ENCODE measurements at places on chromosomes 1 and 21.

DNA sequence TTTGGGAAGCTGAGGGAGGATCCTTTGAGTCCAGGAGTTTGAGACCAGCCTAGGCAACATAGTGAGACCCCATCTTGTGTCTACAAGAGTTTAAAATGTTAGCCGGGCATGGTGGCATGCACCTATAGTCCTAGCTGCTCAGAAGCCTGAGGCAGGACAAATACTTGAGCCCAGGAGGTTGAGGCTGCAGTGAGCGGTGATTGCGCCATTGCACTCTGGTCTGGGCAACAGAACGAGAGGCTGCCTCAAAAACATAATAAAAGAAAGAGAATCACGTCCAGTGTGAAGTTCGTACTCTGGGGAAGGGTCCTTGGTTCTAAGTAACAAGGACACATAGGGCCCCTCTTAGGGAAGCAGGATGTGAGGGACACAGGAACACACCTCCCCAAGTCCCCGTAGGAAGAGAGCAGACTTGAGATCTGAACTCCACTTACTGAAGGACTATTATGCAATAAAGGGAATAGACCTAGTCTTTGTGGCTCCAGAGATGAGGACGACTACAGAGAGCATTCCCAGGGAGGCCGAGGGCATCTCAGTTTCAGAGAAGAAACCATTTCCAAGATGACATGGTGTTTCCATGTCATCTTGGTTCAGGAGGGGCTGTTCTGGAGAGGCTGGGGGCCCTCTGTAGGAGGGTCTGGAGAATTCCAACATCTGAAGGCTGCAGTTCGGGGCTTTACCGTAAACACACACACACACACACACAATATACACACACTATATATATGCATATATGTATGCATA is 10.8 kb upstream of the ENO1 start:
- DNase-seq: no peak

GRCh38 chr1:43832255-43832654 is 101.3 kb upstream of the ARTN start:
- DNase-seq: no peak

DNA sequence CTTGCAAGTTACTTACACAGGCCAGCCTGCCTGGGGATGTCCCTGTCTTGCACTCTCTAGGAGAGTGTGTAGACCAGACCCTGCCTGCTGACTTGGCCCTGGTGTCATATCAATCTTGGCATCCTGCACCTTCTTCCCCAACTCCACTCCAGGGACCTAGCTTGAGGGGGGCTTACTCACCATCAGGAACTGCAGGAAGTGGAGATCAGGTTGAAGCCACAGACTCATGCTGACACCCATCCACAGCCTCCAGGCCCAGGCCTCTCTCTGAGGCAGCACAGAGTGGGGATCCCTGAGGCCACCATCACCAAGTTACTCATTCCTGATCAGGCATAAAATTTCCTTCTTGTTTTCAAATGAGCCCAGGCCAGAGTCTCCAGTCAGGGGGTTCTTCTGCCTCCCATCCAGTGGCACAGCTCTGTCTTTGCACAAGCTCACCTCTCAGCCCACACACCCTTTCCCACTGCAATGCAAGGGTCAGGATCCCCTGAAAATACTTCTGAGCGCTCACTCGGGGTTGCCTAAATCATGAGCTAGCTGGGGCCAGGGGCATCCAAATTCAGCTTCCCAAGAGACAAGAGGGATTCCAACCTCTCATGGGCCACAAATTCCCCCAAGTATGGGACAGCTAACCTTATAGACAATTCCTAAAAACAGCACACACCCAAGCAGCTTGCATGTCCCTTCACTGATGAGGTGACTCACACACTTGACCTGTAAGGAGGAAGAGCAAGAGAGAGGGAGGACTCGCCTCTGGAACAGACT is 33.5 kb downstream of the CSMD2 start:
- DNase-seq: no peak

- no peak for DNase-seq
Measured at GRCh38 chr21:41536076-41536826, 28.3 kb upstream of the TMPRSS2 start.

DNA sequence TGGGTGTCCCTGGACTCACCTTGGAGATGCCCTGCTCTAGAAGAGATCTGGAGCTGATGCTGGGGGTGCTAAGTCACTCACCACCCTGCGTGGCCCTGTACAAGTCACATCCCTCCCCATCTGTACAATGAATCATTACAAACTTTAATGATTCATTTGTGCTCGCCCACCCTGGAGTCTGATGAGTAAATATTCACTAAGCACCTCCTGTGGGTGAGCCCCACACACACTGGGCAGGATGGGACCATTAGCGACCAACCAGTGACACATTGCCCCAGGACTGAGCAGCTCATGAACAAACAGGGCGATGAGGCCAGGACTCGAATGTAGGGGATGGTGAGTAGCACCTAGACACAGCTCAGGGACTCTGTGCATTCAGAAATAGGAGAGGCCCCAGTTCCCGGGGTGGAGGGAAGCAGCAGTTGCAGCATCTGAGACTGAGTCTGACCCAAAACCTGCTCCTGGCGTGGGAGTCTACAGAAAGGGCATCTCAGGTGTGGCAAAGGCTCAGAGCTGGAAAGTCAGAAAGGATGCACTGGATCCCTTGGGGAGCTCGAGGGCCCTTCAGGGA is 18.1 kb upstream of the PDZK1IP1 start:
- DNase-seq: no peak

GRCh38 chr1:55632058-55632457 is 416.9 kb upstream of the USP24 start:
- DNase-seq: no peak

DNA sequence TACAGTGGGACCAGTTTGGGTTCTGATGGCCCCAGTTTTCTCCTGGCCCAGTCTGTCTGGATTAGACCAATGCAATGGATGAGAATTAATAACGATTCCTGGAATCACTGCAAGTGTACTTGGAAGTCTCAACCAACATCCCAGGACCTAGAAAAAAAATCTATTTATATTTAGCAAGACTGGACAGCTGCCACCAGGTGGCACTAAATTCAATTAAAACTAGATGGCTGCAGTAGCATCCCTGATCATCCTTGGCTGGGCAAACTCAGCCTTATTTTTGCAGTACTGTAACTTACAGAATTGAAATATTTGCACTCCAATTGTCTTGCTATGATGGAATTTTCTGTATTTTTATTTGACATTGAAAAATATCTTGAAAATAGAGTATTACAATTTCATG is 165.7 kb downstream of the NCAM2 start:
- peak; percentile 25 for DNase-seq

DNA sequence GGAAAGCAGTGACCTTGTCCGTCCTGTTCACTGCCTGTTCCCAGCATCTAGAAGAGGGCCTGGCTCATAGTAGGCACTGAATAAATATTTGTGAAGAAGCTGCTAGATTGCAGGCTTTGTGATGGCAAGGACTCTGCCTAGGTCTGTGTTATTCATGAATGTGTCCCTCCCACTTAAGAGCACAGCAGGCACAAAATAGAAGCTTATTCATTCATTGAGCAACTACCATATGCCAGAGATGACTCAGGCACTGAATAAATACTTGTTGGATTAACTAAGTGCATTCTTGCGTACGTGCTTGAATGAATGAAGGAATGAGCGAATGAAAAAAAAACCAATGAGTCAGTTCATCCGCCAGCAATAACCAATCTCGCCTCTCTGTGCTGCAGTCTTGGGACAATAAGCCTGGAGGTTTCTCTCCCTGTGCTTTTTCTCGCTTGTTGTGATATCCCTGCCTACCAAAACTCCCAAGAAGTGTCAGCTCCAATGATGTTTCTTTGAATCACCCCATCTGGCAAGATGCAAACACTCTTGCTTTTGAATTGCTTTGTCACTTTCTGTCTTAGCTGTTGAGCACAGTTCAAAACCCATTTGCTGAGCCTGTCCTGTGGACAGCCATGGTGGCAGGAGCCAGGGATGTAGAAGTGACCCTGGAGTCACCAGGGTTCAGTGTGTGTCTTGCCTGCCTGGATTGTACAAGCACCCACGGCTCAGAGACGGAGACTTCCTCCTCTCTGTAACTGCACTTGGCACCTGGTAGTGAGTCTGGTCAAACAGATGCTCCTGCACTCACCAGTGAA is 143.9 kb downstream of the KAZN start:
- peak; percentile 92 for DNase-seq

GRCh38 chr1:10338047-10338446 is 60.8 kb upstream of the PGD start:
- DNase-seq: peak; percentile 15

DNA sequence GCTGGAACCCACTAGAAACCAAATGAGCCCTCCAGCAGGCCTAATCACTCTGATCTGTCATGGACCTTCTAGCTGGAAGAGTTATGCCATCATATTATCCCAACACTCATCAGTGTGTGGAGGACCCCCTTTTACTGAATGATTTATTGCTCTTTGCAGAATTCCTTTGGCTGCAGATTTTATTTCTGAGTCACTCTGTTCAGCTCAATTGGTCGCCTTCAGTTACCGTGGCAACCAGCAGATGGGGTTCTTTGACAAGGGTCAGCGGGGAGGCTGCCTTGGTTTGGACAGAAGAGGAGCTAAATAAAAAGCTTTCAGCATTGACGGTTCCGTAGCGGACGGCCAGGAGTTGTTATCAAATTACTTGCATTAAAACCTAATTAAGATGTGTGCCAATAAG is 220.1 kb downstream of the SDCCAG8 start:
- no peak for DNase-seq

DNA sequence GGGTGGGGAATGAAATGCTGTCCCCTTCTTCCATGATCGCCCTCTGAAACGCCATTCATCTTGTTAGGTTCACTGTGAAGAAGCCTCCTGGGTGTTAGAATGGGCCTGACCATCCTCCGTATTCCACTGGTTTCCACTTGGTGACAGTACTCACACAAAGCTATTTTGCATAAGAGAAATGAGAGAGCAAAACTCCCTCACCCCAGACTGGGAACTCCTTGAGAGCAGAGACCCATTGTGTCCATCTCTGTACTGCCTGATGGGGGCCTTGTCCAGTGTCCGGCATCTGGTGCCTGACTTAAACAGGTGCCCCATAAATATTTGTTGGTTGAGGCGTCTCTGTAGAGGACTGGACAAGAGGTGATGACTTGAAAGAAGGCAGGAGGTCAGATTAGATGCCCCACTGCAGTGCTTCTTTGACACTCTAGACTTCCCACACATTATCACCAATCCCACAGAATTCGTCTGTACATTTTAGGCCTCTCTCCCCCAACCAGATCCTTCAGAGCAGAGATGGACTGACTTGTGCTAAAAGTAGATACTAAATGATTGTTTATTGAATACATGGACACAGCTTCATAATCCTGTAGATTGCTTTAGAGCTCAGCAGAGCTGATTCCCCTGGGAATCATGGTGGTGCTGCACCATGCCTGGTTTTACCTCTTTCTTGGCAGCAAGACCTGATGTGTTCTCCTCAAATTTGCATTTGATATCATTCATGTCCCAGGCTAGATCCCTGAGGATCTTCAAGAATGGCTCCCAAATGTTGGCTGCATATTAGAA is 22.4 kb upstream of the KCNA2 start:
- no peak for DNase-seq

DNA sequence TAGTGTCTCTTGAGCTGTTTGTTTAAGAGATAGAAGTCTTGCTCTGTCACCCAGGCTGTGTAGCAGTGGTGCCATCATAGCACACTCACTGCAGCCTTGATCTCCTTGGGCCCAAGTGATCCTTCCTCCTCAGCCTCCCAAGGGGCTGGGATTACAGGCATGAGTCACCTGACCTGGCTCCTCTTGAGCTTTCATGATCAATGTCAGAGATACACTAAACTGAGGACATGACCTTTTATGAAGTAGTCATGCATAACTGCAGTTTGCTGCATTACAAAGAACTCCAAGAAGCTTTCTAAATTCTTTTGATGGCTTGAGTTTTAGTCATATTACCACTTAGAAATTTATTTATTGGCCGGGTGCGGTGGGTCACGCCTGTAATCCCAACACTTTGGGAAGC is 77.7 kb downstream of the CC2D1B start:
- no peak for DNase-seq

DNA sequence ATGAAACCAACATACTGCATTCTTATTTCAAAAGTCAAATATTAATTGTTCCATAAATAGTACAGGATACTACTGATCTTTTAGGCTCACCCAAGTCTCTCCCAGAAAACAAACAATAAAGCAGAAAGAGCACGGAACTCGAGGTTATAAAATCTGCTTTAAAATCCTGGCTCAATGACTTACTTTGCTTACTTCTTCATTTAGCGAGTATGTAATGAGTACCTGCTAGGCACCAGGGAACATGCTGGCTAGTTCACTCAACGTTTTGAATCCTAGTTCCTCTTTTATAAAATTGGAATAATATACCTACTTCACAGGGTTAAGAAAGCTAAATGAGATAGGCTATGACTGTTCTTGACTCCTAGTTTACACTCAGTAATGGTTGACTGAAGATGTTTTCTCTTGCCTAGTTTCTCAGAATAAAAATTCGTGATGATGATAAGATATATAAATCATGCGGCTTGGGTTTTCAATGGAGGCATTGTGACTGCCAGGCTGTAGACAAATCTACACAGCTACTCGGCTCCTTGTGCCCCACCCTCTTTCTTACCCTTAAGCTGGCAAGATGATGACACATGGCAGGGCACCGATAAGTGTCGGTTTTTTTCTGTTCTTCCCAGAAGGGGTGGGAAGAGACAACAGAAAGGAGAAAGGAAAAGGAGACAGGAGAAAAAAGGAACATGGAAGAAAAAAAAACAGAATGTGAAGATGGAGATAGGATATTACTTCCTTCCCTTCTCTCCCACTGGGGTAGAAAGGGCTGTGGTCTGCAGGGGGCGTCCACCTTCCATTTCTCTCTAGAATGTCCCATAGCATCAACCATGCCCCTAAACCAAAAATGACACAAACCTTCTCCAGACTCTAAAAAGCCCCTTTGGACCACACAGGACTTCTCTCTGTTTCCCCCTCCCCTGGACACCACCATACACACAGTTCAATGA is 507.1 kb downstream of the SMYD3 start:
- no peak for DNase-seq

- no peak for DNase-seq
Measured at GRCh38 chr1:212982430-212983152, 32.2 kb downstream of the VASH2 start.

- DNase-seq: no peak
Measured at GRCh38 chr1:59560807-59561450, 253.8 kb upstream of the HOOK1 start.

DNA sequence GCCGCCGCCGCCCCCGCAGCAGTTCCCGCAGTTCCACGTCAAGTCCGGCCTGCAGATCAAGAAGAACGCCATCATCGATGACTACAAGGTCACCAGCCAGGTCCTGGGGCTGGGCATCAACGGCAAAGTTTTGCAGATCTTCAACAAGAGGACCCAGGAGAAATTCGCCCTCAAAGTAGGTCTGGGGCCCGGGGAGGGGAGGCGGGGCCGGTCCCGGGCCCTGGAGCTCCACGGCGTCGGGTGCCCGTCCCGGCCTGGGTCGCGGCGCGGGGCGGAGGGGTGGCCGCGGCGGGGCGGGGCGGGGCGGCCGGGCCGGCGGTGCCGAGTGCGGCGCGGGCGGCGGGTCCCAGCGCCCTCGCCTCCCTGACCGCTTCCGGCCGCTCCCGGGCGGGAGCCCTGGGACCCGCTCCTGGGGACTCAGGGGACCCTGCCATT is 646 bp downstream of the MAPKAPK2 start:
- no peak for DNase-seq
